ENCODE measurements at places on chromosomes 16 and 17. TPM values are rescaled to one million over a fixed set of nuclear protein-coding genes. Genes with fewer than 3 reads are reported as not detected.

- no peak for DNase-seq
These were observed 95.1 kb downstream of the LYRM1 start for GRCh38 chr16:20995711-20996110.

- no peak for DNase-seq
These were observed 24.2 kb upstream of the NXPH3 start for GRCh38 chr17:49551221-49552069.

The SMPD3 gene
- total RNA-seq: not detected

The HNF1B gene
- not detected for total RNA-seq

DNA sequence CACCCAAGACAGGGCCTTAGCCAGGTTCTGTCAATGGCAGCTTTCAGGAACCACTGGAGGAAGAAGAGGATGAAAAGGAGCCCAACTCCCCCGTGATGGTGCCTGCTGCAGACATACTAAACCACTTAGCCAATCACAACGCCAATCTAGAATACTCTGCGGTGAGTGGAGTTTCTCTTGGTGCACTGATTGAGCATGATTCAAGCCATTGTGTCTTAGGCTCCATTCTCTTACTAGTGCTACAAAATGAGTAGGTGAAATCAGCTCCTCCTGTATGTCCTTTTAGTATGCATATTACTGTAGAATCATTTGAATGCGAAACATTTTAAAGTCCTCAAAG lies 1.4 kb downstream of the SETD6 start:
- DNase-seq: no peak

Data from fibroblast of the aortic adventitia (primary cell).